ENCODE measurements at places on chromosomes 3 and 15.
A peak's percentile ranks its signal among the peaks of the same experiment; 100 is the strongest.

DNA sequence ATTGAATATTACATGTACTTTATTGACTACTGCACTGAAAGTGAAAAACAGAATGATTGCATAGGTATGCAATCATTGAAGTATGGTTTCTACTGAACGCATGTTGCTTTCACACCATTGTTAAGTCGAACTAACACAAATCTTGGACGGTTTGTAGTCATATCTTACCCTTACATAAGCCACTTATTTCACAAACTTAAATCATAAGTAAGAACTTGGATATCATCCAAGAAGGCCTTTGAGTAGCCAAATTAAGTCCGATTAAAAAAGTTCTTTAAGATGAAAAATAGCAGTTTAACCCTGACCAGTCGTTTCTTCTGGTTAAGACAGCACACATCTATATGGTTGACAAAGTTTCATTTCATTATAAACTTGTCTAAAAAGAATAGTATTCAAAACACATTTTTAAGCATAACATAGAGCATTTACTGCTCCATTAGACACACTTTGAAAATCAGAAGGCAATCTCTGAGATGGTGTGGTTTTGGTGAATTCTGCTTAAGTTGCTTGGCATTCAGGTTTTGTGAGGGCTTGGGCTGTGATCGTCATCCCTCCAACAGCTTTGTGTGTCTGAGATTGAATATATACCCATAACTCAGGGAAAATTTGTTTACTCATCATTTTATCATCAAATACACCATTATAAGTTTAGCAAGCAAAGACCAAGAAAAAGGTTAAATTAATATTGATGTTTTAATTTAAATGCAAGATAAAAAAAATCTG lies 92.2 kb downstream of the NFKBIZ start:
- no peak for DNase-seq

GRCh38 chr15:66387163-66388042 lies 691 bp downstream of the MAP2K1 start:
- DNase-seq = peak; percentile 72

DNA sequence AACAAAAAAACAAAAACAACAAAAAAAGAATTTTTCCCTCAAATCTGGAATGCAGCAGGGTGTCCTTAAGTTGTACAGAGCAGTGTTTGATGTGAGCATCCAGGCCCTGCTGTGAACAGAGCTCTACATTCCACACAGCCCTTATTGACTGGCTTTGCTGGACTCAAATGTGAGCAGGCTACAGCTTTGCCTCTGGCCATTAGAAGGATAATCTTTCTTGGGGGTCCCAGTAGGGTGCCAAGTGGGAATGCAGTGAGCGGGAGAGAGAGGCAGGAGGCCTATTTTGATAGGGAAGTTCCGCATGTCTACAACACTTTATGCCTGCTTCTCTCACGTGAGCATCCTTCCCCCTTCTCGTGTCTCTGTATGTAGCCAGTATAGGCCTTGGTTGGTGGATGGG lies 34.4 kb upstream of the TPRG1 start:
- DNase-seq = no peak

DNA sequence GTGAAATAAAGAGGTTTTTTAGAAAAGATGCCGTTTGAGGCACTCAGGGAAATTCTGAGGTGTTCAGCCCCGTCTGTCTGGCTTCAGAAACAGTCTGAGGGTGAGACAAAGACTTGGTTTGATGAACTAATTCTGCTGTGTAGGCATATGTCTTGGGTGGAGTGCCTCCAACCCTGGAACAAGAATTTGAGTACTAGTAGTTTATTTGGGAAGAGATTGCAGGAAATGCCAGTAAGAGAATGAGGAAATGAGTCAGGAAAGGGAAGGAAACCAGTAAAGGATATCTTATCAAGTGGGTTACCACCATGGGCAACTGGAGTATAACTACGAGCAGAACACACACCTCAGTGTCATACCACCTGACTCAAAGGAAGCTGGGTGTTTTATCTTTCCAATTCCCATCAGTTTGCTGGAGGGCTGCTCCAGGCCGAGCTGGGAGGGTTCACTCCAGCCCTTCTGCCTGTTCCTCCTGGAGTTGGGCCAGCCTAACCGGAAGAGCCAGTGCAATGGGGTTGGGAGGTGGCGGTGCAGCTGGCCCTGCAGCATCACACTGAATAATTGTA lies 75.3 kb downstream of the TGFBR2 start:
- peak; percentile 64 for DNase-seq

GRCh38 chr3:31357451-31357850 lies 175.3 kb upstream of the STT3B start:
- DNase-seq = no peak

DNA sequence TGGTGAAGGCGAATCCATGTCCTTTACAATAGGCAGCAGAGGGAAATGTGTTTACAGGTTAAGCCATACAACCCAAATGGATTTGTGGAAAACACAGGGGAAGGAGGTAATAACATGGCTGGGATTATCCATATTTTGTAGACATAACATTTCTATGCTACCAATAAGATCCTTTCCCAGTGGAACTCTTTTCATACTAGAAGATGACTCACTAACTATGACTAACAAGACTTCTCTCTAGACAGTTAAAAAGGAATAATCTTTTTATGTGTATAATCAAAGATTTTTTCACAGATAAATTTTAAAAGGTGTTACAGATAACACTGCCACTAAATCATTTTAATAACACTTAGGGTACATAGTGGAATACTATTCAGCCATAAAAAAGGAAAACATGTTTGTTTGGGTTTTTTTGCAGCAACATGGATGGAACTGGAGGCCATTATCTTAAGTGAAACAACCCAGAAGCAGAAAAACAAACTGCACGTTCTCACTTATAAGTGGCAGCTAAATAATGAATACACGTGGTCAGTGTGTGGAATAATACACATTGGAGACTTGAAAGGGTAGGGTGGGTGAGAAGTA lies 39.6 kb downstream of the VPS13C start:
- no peak for DNase-seq

- no peak for DNase-seq
Measured at GRCh38 chr15:93107646-93108045, 18.6 kb upstream of the RGMA start.

DNA sequence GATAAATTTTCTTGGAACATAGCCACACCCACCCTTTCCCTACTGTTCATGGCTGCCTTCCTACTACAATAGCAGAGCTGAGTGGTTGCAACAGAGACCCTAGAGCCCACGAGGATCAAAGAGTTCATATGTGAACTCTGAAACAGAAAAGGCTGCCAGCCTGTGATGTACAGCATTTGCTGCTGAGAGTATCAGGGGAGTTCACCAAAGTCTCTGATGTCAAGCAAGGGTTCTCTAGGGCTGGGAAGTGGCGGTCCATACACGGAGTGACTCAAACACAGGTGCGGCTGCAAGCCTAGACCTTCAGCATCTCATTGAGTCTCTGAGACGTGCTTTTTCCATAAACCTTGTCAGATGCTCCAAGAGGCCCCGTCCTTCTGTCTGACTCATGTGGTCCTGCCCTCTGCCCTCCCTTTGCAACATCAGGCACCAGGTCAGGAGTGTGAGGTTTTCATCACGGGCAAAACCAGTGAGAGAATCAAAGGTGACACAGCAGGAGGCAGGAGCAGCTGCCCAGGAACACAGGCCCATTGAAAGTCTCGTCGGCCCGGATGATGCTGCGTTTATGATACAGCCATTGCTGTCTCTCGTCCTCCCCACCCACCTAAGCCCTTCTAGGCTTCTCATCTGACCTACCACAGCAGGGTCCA lies 42.9 kb downstream of the PCSK6 start:
- no peak for DNase-seq

GRCh38 chr3:149473357-149474249 lies 894 bp upstream of the TM4SF4 start:
- peak; percentile 61 for DNase-seq

DNA sequence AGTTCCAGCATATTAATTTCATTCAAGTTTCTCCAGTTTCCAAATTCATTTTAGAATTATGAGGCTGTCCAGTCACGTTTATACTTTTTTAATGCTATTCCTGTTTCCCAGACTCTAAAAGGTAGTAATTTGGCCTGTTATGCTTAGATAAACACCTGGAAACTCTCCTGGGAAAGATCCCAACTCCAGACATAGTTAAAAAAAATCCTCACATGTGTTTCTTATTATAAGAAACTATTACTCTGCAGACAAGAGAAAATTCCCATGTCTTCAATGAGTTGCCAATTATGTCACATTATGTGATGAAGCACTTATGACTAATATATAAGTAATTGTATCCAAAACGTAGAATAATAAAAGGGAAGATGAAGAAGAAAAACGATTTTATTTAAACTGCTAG lies 137.1 kb upstream of the TMC3 start:
- DNase-seq = no peak

DNA sequence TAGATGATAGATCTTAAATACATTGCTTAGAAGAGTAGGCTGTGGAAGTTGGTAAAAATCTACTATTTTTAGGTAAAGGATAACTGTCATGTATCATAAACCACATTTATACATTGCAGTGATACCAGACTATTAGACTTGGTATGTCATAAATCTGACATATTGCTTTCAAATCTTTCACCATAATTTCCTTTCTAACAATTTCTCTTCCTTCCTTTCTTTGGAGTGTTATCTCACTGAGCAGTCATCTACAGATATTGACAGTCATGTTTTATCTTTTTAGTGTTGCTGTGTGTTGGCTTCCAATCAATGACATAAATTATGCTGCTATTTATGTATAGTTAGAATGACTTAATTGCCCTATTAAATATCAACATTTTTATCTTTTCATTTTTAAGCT lies 588.7 kb downstream of the TUSC7 start:
- DNase-seq = no peak

DNA sequence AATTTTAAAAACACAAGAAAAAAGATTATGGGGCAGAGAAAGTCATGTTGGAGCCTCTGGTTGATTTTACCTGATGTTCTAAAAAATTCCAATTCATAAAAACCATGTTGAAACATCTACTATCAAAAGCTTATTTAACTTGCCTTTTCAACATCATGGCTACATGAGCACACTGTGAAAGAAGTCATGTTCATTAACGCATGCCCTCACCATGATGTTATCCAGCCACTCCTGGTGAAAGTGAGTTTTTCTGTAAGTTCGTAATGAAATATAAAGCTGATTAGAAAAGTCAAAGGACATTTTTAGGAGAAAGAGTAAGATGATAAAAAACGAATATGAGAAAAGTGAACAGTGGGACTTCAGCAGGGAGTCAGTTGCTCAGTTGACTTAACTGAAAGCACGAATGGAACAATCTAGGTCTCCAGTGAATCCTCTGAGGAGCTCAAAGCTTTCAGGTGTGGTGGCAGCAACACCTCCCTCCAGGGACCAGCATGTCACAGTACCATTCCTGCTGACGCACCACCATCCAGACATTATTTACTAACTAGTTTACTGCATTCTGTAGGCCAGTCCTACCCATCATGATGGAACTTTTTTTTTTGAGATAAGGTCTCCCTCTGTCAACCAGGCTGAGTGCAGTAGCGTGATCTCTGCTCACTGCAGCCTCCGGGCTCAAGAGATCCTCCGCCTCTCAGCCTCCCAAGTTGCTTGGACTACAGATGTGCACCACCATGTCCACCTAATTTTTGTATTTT lies 95.2 kb downstream of the MEIS2 start:
- DNase-seq = no peak

GRCh38 chr3:108863799-108864135 lies 41.2 kb downstream of the TRAT1 start:
- no peak for DNase-seq

- no peak for DNase-seq
Measured at GRCh38 chr15:74763416-74763815, 14.8 kb downstream of the CYP1A2 start.

GRCh38 chr3:172799246-172799645 lies 48.7 kb downstream of the ECT2 start:
- no peak for DNase-seq

GRCh38 chr3:33007776-33008175 lies 56.3 kb downstream of the CCR4 start:
- no peak for DNase-seq

GRCh38 chr3:193784822-193785221 lies 191.8 kb downstream of the OPA1 start:
- DNase-seq = no peak

- DNase-seq = no peak
Measured at GRCh38 chr15:66599536-66600239, 33.9 kb upstream of the LCTL start.

DNA sequence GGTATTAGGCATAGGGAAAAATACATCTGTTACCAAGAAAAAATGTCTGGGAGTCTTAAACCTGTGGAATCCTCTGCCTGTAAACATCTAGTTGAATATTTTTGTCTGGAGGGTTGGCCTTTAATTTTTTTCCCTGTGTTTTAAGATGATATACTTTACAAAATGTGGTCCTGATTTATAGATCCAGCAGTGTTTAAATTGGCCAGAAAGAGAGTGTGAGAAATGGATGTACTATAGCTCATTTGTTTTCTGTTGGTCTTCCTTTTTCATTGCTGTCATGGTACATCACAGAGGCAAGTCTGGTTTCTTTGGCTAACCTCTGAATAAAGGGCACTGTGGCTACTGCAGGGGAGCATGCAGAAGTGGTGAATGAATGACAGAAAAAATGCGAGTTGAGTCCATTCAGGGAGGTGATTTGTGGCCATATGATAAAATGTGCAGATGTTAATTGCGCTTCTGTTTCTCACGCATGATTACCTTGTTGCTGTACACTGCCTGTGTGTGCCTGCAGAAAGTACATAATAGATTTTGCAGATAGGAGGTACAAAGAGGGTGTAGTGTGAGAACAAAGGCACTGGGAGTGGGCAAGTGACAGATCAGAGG lies 150.0 kb downstream of the NFKBIZ start:
- no peak for DNase-seq

DNA sequence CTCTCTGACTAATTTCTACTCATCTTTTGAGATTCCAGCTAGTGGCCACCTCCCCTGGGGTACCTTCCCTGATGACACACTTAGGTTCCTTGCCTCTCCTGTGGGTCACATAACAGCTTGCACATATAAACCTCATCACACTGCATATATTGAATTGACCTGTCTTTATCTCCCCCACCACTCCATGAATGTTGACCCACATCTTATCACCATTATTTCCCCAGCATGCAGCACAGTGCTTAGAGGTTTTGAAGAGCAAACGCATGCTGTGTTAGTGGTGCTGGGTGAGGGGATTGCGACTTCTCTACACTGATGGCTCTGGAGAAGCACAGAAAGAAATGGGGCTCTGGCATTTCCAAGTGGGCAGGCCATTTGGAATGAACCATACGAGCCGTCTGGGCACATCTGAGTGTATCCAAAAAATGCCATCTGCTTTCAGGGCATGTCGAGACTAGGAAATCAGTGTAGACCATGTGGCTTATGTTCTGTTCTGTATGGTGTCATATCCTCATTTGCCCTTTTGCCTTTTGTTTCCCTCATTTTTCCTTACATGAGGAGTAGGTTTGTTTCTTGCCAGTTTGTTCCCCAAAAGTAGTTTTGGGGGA lies 333.2 kb upstream of the TRIM42 start:
- no peak for DNase-seq

GRCh38 chr3:189792046-189792929 lies 161.1 kb downstream of the TP63 start:
- no peak for DNase-seq

- DNase-seq = no peak
Measured at GRCh38 chr3:61628636-61629035, 67.3 kb downstream of the PTPRG start.

GRCh38 chr15:101407439-101407838 lies 82.1 kb downstream of the PCSK6 start:
- DNase-seq = no peak
